ENCODE measurements at places on chromosomes 2 and 18. TPM values are rescaled to one million over a fixed set of nuclear protein-coding genes. Genes with fewer than 3 reads are reported as not detected.
A peak's percentile ranks its signal among the peaks of the same experiment; 100 is the strongest.

GRCh38 chr18:58373481-58373880 lies 255.4 kb downstream of the ALPK2 start:
- DNase-seq = no peak

DNA sequence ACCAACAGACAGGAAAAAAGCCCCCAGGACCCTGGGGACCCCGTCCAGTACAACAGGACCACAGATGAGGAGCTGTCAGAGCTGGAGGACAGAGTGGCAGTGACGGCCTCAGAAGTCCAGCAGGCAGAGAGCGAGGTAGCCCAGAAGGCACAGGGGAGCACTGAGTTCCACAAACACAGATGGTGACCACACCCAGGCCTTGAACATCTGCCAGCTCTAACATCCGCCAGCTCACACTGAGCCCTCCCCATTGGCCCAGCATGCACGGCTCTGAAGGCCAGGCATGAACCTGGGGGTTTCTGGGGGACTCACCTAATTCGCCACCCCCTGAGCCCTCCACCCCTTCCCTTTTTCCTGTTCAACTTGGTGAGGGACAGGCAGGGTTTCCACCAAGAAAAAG lies 25.6 kb upstream of the PRLH start:
- peak; percentile 70 for DNase-seq

GRCh38 chr2:168626096-168626495 lies 170.0 kb downstream of the CERS6 start:
- no peak for DNase-seq

DNA sequence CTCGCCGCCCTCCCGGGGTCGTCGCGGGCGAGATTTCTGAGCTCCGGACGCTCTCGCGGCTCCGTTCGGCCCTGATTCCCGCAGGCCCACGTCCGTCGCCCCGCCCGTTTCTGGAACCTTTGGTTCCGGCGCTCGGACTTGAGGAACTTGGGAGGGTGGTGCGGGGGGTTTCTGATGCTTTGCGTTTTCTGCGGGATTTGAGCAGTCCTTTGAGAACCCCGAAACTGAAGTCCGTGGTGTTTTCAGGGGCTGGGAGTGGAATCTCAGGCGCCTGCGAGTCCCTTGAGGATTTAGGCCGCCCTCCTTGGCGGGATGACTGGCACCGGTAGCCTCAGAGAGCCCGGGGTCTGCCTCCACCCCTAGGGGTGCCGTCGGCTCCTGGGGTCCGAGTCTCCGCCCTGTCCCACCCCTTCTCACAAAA lies 336 bp downstream of the THNSL2 start:
- peak; percentile 77 for DNase-seq

- no peak for DNase-seq
These were observed 257.5 kb downstream of the RND3 start for GRCh38 chr2:150230004-150230403.

GRCh38 chr2:13986119-13986720 lies 646.3 kb upstream of the LRATD1 start:
- DNase-seq = no peak

DNA sequence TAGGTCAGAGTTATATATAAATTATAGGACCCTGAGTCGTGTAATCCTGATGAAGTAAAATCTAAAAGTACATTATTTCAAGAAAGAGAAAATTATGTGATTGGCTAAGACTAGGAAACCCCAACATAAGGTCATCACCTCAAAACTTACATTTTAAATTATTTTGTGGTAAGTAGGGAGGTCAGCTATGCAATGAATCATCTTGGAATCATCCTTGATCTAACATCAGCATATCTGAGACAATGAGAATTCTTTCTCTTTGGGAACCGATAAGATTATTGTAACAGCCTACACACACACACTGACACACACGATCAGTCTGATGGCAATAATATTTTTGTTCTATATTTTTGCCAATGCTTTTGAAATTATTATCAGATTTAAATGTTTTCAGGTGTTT lies 904.8 kb upstream of the CHAC2 start:
- peak; percentile 14 for DNase-seq

GRCh38 chr2:122993592-122993991 lies 1031.5 kb upstream of the CNTNAP5 start:
- no peak for DNase-seq

DNA sequence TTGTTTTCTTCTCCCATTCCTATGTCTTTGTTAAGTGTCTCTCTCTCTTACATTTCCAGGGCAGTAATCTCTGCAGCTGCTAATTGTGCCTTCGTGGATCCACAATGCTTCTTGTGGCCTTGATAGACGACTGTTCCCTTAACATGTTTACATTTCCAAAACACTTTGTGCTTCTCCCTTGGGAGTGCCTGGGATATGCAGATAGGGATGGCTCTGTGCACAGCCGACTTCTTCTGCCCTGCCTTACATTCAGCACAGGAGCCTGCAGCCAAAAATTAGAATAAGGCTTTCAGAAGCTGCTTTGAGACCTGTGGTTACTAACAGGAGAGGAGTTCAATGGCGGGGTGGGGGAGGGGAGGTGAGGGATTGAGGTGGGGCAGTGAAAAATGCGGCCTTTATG lies 328.9 kb downstream of the TDRD15 start:
- no peak for DNase-seq

The LONRF2 gene
- total RNA-seq = under 0.01 TPM

The NCKAP5 gene
- total RNA-seq = 0.65 TPM

The GAREM1 gene
- 1.2 TPM for total RNA-seq

The GKN1 gene
- total RNA-seq = not detected
